ENCODE measurements at places on chromosomes 1 and 21.

- H3K4me3 ChIP-seq, result no peak overlapping the region
- no peak for DNase-seq
- no peak overlapping the region for H3K27ac ChIP-seq
These were observed 857.0 kb downstream of the LTN1 start for GRCh38 chr21:28135646-28136045.

DNA sequence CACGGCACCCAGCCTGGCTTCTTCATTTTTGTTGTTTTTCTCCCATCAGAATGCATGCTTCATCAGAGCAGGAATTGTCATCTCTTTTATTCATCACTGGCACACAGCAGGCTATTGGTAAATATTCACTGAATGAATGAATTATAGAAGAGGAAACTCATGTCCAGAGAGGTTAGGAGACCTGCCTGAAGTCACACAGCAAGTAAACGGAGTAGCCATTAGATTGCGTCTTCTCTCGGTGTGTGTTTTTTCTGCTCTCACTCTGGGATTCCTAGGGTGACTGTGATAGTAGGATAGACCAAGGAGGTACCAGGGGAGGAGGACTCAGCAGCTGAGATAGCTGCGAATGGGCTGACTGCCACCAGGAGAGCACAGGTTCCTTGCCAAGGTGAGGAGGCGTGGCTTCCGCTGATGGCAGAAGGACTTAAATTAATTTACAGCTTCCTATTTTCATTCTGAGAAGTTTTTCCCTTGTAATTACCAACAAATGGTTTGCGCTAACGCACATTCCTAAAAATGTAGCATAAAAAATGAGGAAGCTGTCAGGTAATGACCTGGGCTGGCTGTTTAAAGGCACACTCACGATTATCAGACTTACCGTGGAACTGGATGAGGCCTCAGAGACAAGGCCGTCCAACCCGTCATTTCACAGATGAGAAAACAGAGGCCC, 4.5 kb upstream of the NCMAP start:
- no peak overlapping the region for H3K4me3 ChIP-seq
- H3K27ac ChIP-seq, result no peak overlapping the region
- peaks cover 10% of the 10 kb centered on the region for H3K27me3 ChIP-seq
- peaks cover 4% of the 10 kb centered on the region for H3K4me1 ChIP-seq

GRCh38 chr1:3965693-3966092, 65.6 kb upstream of the C1orf174 start:
- no peaks in the 10 kb centered on the region for H3K4me1 ChIP-seq
- H3K27me3 ChIP-seq, result peaks cover 2% of the 10 kb centered on the region
- peaks cover 13% of the 10 kb centered on the region for H3K36me3 ChIP-seq
- no peak overlapping the region for H3K4me3 ChIP-seq
- no peak for DNase-seq
- H3K27ac ChIP-seq, result no peak overlapping the region

GRCh38 chr1:38873027-38873969, at the start of gene MYCBP:
MYCBP (minus strand) TSS chr1:38873348; CDS start chr1:38873305, 43 bp downstream.
- no peaks in the 10 kb centered on the region for H3K27me3 ChIP-seq
- peak; percentile 96 for DNase-seq
- H3K4me1 ChIP-seq, result peaks cover 9% of the 10 kb centered on the region
- H3K36me3 ChIP-seq, result no peaks in the 10 kb centered on the region
- peak within 1 kb of the TSS; percentile 64 for H3K27ac ChIP-seq
- peak within 1 kb of the TSS; percentile 97 for H3K4me3 ChIP-seq

DNA sequence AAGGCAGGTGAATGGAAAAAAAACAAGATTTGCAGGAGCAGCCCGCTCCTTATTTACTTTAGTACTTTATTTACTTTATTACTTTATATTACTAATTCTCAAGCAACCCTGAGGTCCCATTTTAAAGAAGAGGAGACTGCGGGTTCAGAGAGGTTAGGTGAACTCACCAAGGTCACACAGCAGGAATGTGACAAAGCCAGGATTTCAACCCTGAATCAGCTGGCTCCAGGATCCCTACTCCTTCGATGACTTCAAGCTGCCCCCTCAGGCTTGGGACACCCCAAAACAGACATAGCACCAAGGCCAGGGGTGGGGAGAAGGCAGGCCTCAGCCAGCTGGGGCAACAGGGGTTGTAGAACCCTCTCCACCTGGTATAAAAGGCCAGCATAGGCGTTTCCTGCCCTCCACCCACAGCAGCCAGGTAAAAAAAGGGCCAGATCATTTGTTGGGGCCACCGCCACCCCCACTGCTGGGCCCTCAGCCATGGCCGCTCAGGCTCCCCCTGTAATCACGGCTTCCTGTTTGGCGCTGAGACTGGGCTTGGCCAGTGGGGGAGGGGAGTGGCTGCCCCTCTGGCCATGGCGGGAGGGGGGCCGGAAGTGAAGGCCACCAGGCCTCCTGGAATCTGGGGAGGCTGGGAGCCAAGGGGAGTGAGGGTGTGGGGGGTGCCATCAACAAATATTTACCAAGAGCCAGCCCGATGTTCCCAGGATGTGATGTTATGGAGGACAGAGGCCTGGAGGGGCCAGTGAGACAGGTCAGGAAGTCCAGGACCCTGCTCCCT, 6.6 kb downstream of the SDC3 start:
- H3K36me3 ChIP-seq, result peaks cover 8% of the 10 kb centered on the region
- H3K4me1 ChIP-seq, result peaks cover 12% of the 10 kb centered on the region
- DNase-seq, result no peak
- H3K27me3 ChIP-seq, result peaks cover 2% of the 10 kb centered on the region
- H3K27ac ChIP-seq, result no peak overlapping the region

- H3K4me1 ChIP-seq, result no peaks in the 10 kb centered on the region
- H3K27me3 ChIP-seq, result no peaks in the 10 kb centered on the region
- no peaks in the 10 kb centered on the region for H3K36me3 ChIP-seq
- H3K27ac ChIP-seq, result no peak overlapping the region
These were observed 101.6 kb upstream of the PALMD start for GRCh38 chr1:99544328-99544727.

DNA sequence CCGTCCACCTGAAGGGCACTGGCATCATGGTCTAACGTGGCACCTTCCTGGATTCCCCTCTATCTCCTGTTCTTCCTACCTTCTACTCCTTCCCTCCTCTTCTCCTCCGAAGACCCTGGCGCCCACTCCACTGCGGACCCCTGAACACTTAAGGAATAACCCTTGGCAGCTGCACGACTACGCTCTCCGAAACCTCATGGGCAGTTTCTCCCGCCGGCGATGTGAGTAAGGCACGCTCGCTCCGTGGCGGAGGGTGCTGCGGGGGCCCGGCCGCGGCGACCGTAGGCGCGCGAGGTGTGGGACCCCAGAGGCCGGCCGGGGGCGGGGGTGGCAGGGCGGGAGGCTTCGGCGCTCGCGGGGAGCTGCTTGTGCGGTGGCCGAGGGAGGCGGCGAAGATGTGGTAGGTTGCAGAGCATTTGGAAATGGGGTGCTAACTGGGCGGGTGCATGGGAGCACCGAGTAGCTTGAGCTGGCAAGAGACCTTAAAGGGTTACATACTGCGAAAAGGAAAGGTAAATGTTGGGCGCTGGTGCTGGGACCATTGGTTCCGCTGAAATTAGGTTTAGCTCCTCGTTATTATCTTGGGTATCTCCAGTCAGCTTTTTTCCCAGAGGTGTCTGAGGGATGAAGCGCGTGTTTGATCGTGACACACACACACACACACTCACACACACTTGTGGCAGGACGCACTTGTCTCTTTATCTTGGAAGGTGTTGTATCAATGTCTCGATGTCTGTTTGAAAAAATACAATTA, 876 bp downstream of the LRRC7 start:
- peaks cover 5% of the 10 kb centered on the region for H3K36me3 ChIP-seq
- peaks cover 18% of the 10 kb centered on the region for H3K4me1 ChIP-seq
- H3K27ac ChIP-seq, result peak overlapping the region; percentile 72
- no peak for DNase-seq
- H3K4me3 ChIP-seq, result peak overlapping the region; percentile 87

DNA sequence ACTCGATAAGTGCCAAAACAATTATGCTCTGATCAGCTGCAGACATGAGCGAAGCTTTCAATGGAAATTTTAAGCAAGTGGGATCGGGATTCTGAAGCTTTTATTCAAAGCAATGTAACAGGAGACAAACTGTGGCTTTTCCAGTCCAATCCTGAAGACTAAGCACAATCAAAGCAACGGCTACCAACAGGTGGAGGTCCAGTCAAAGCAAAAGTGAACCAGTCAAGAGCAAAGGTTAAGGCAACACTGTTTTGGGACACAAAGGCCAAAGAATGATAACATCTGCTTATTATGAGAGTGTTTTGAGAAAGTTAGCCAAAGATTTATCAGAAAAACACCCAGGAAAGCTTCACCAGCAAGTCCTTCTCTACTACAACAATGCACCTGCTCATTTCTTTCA, 170.1 kb downstream of the SEC16B start:
- H3K4me1 ChIP-seq, result no peaks in the 10 kb centered on the region
- no peak overlapping the region for H3K27ac ChIP-seq
- no peak for DNase-seq

- no peak overlapping the region for H3K4me3 ChIP-seq
- no peak overlapping the region for H3K27ac ChIP-seq
These were observed 103.2 kb upstream of the OLFM3 start for GRCh38 chr1:102099916-102100315.

DNA sequence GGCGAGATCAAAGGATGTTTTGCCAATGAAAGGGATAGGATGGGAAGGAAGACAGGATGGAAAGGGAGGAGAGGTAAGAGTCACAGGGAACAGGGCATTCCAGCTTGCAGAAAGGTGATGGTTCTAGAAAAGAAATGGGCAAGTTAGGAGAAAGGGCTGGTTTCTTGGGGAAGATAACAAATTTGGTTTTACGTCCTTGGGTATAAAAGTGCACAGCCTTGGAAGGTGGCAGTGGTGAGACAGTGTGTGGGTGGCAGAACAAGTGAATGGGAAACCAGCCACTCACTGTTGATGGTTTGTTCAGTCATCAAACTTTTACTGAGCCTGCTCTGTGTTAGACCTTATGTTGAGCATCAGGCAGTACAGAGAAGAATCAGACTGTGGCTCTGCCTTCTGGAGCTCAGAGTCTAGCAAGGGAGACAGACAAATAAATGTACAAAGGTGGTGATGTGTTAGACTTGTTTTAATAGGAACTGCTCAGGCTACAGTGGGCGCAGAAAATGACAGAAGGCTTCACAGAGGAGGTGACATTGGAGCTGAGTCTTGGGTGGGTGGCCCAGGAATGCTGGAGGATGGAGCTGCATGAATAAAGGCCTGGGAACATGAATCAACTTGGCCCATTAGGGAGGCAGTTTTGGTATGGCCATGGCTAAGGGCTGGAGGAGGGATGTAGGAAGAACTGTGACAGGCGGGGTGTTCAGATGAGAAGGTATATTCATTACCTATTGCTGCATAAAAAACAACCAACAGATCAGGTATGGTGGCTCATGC, 76.3 kb downstream of the EPHB2 start:
- H3K4me1 ChIP-seq, result no peaks in the 10 kb centered on the region
- H3K27ac ChIP-seq, result no peak overlapping the region
- no peak overlapping the region for H3K4me3 ChIP-seq
- H3K27me3 ChIP-seq, result peaks cover 8% of the 10 kb centered on the region
- no peaks in the 10 kb centered on the region for H3K36me3 ChIP-seq

DNA sequence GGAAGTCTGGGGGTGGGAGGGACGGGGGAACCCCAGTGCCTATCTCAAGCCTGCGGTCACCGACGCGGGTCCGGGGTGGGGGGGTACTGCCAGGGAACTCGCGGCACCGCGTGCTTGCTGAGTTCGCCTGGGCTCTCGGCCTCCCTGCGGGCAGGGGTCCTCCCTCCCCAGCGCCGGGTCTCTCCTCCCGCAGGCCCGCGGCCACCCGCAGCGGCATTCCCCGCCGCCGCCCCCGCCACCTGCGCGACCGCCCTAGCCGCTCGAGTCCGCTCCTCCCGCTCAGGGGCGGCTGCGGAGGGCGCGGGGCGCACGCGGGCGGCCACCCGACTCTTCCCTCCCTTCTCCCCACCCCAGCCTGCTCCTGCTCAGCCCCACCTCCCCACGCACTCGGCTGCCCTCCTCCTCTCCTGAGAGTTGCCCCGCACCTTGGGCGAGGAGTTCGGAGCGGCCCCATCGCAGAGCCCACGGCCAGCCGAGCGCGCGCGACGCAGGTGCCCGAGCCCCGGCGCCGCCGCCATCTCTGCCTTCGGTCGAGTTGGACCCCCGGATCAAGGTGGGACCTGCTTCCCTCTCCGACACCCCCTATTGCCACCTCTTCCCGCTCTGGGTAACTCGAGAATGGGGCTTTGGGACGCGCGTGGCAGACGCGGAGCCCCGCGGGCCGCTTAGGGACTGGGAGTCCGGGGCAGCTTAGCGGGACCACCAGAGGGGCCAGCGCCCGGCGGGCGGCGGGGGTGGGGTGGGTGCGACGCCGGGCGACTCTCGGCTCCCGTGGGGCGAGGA, 105.0 kb downstream of the LEPR start:
- H3K27me3 ChIP-seq, result peaks cover 6% of the 10 kb centered on the region
- no peaks in the 10 kb centered on the region for H3K36me3 ChIP-seq
- H3K4me1 ChIP-seq, result peaks cover 10% of the 10 kb centered on the region
- DNase-seq, result peak; percentile 29
- H3K4me3 ChIP-seq, result peak overlapping the region; percentile 90
- H3K27ac ChIP-seq, result no peak overlapping the region

GRCh38 chr1:55002686-55003085, 4.0 kb downstream of the BSND start:
- H3K27me3 ChIP-seq, result peaks cover 10% of the 10 kb centered on the region
- no peak overlapping the region for H3K27ac ChIP-seq
- DNase-seq, result no peak
- H3K36me3 ChIP-seq, result no peaks in the 10 kb centered on the region
- no peak overlapping the region for H3K4me3 ChIP-seq

DNA sequence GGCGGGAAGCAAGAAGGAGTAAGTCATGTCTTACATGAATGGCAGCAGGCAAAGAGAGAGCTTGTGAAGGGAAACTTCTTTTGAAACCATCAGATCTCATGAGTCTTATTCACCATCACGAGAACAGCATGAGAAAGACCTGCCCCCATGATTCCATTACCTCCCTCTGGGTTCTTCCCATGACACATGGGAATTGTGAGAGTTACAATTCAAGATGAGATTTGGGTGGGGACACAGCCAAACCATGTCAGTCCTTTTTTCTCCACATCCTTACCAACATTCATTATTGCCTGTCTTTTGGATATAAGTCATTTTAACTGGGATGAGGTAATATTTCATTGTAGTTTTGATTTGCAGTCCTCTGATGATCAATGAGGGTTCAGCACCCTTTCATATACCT, 81.0 kb downstream of the DIRAS3 start:
- no peaks in the 10 kb centered on the region for H3K36me3 ChIP-seq
- no peak overlapping the region for H3K4me3 ChIP-seq
- H3K4me1 ChIP-seq, result no peaks in the 10 kb centered on the region
- no peaks in the 10 kb centered on the region for H3K27me3 ChIP-seq
- no peak overlapping the region for H3K27ac ChIP-seq

- H3K4me3 ChIP-seq, result no peak overlapping the region
- no peaks in the 10 kb centered on the region for H3K27me3 ChIP-seq
- no peak for DNase-seq
These were observed 33.6 kb downstream of the USP25 start for GRCh38 chr21:15763359-15763758.

- no peaks in the 10 kb centered on the region for H3K4me1 ChIP-seq
- H3K27me3 ChIP-seq, result no peaks in the 10 kb centered on the region
- H3K4me3 ChIP-seq, result no peak overlapping the region
- H3K36me3 ChIP-seq, result no peaks in the 10 kb centered on the region
These were observed 716.9 kb downstream of the ADGRL2 start for GRCh38 chr1:82517586-82517985.

DNA sequence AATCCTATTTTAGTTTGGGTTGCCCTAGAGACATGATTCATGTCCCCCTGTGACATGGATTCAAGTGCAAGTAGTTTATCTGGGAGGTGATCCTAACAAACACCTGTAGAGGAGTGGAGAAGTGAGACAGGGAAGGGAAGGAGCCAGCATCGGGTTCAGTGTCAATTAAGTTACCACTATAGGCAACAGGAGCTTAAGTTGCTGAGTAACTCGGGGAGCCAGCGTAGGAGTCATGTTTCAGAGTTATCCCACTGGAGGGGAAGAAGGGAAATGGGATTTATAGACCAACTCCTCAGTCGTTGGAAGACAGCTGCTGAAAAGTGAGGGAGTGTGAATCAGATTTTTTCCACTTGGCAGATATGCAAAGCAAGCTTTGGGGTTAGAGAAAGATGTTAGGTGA, 54.9 kb downstream of the SLC30A7 start:
- H3K4me1 ChIP-seq, result peaks cover 23% of the 10 kb centered on the region
- no peak for DNase-seq
- H3K4me3 ChIP-seq, result no peak overlapping the region
